ENCODE measurements at places on chromosomes 5 and 9. TPM values are rescaled to one million over a fixed set of nuclear protein-coding genes. Genes with fewer than 3 reads are reported as not detected.

SH3RF2 gene
- 350 TPM for total RNA-seq

FAM200C gene
- total RNA-seq = 4.3 TPM

DNA sequence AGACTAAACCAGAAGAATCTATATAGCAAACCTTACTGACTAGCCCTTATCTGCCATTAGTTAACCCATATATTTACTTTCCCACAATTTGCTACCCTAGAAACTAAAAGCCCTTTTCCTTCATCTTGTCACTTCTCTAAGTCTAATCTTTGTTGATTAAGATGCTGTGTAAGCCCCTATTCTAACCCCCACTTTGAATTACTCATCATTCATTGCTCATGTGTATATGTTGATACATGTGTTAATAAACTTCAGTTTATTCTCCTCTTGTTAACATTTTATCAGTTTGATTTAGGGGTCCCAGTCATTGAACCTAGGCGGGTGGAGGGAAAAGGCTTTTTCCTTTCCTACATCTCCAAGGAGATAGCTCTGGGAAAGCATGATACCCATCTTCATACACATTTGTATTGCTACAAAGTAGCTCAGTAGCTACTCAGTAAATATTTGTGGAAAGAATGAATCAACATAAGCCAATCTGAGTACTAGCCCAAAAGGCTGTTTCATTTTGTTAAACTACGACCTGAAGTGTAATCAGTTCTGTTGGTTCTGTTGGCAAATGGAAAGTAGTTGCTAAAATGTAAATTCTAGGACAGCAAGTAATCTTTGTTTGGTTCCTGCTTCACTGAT lies 35.1 kb upstream of the NDFIP1 start:
- DNase-seq = no peak

GRCh38 chr5:36438765-36439561 lies 137.3 kb upstream of the RANBP3L start:
- no peak for DNase-seq

DNA sequence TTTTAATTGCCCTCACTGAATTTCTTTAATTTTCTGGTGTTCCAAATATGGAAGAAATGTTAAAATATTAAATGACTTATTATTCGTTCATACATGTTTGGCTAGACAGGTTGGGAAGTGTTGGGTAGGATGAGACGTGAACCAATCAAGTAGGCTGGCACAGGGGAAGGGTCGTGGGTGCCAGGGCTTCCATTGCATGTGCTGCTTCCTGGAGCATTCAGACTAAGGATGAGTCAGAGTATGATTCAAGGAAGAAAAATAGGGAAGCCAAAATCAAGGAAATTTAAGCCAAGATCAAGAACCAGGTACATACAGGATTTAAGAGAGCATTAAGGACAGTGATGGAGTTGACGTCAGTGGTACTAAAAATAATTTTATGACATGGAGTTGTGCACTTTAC lies 2068.0 kb downstream of the MAT2B start:
- DNase-seq = no peak

GTF2H2C gene
- total RNA-seq = 18.0 TPM

DNA sequence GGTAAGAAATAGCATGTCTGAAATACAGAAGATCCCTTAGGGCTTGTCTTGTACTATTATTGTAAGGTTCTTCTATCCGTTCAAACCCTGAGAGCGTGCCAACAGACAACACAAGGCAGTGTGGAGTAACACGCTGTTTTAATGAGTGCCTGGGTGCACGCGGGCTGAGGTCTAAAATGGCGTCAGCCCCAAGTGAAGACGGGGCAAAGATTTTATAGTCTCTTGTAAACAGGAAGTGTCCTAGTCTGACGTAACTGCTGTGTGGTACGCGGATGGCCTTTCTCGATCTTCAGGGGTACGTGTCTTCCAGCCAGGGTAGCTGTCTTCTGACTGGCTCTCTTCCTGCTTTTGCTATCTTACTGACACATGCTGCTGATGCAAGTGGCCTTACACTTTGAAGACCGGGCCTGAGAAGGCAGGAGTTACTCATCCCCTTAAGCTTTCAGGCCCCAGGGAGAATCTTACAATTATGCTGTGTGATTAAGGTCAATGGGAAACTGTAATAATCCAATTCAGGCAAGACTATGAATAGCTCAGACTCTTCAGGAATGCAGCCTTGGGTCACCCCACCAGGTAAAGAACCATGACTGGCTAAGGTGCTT lies 1812.0 kb upstream of the CDH9 start:
- DNase-seq = no peak

GRCh38 chr9:97398999-97399758 lies 12.7 kb upstream of the TDRD7 start:
- peak; percentile 82 for DNase-seq

ESM1 gene
- not detected for total RNA-seq

DNA sequence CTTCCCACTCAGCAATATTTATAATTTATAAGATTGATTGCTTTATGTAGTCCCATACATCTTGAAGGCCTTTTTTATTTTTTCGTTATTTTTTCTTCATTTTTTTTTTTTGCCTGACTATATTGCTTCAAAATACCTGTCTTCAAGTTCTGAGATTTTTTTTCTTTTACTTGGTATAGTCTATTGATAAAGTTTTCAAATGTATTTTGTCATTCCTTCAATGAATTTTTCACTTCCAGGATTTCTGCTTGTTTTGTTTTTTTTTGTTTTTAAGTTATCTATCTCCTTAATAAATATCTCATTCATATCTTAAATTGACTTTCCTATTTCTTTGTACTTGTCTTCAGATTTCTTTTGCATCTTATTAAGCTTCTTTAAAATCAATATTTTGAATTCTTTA lies 905.6 kb upstream of the CDH6 start:
- DNase-seq = no peak

DNA sequence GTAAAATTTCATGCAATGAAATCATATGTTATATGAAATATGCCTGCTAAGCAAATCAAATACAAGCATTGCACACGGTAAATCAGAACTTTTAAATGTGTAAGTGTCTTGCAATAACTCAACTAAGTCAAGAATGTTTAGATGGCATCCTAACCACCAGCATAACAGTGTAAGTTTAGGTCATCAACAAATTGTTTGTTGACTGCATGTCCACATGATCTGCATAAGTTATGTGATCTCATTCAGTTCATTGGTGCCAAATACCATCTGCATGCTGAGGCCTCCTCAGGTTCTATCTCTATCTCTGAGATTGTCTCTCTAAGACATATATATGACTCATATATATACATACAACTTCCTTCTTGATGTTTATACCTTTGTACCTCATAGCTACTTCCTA lies 159.6 kb upstream of the STK32A start:
- DNase-seq = no peak

DNA sequence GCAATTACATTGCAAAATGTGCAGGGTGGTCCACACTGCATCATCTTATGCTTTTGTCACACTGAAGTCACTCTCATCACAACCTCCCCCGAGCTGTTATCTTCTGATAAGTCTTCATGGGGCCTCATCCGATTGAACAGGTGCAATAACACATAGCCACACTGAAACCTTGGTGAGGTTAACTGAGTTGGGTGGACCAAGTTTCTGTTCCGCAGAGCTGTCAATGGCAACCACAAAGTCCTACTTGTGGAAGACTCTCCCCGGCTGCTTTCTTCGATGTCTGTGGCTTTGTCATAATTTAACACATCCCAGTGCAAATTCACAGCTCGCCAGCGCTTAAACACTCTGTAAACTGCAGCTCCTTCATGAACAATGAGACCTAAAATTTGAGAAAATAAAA lies 112.2 kb downstream of the MARCHF11 start:
- DNase-seq = no peak

DNA sequence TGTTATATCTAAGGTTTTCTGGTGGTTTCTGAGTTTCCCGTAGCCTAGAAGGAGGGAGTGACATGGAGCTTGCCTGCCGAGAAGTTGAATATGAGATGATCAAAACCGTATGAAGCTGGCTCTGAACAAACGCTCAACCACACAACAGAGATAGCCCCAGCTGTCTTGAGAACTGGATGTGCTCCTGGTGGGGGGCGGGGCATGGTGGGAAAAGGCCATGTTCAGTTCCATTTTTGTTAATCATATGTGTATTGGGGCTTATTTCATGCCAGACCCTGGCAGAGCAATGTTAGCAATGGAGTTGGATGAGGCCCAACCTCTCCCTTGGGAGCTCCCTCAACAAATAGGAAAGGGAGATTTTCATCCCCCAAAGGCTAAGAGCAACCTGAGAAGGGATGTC lies 4.8 kb downstream of the CCL19 start:
- DNase-seq = peak; percentile 55

DNA sequence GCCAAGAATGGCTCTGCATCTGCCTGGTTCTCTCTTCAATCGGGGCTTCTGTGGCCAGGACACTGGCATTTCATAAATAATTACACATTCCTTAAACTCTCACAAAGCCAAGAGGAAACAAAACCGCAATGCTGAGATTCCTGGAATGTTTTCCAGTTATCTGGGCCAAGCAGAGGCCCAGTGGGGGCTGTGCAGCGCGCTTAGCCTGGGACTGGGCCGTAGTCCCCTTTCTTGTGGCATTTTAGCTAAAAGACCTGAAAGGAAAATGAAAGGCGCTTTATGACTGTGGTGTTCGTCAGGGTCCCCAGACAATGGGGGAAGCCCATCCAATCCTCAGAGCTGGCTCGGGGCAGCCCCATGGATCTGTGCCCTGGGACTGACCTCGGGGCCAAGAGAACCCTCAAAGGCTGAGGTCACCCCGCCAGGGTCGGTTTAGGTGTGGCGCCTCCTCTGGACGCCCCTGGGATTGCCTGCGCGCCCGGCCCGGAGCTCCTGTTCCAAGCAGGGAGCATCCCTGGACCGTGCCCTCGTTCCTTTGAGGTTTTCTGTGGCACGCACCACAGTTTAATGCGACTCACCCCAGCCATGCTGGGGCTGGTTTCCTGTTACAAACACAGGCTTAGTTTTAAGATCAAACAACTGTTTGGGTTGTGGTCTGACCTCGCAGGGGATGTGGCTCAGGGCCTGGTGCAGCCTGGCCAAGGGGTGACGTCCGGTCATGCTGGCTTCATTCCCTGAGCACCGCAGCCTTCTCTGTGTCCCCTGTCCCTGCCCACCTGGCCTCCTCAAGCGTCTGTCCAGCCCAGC lies 51.5 kb upstream of the NKD2 start:
- DNase-seq = peak; percentile 41

DNA sequence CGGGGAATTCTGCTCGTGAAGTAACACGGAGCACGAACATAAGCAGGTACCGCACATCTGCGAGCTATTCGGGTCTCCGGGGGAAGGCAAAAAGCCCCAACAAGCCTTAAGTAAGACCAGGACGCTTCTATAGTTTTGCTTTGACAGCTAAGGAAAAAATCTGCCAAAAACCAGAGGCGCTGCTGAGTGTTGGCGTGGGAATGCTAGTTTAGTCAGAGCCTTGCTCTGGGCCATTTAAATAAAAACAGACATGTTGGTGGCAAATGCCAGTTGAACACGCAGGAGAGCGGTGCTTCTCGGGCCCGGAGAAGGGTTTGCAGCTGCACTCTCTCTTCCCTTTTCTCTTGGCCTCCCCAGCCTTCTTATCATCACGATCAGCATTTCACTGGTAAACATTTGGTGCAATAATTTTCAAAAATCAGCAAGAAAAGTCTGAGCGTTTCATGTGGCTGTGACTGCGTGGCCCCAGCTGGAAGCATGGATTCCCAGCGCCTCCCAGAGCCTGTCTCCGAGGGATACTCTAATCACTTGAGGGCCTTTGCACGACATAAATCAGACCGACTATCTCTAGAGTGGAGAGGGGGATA lies 6.4 kb upstream of the NOTCH1 start:
- DNase-seq = no peak

DNA sequence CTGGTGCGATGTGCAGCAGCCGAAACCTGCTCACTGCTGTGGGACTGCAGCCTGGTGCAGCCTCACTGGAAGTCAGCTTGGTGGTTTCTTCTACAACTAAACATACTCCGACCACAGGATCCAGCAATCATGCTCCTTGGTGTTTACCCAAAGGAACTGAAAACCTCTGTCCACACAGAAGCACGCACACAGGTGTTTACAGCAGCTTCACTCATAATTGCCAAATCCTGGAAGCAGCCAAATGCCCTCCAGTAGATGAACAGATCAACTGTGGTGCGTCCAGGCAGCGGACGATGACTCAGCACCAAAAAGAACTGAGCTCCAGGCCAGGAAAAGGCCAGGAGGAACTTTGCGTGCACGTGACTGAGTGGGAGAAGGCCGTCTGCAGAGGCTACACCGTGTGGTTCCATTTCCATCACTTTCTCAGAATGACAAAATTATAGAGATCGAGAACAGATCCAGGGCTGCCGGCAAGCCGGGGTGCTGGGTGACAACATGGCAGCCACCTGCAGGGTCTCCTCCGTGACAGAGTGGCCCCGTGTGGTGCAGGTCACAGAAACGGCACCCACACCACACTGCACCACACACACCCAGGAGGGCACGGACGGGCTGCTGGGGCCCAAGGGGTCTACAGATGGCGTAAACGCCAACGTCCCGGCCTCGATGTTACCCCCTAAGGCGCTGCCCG lies 23.1 kb upstream of the NSMF start:
- DNase-seq = peak; percentile 50

GRCh38 chr5:91332267-91333045 lies 50.7 kb downstream of the ARRDC3 start:
- DNase-seq = no peak

GRCh38 chr5:13745508-13745907 lies 199.0 kb downstream of the DNAH5 start:
- no peak for DNase-seq

DNA sequence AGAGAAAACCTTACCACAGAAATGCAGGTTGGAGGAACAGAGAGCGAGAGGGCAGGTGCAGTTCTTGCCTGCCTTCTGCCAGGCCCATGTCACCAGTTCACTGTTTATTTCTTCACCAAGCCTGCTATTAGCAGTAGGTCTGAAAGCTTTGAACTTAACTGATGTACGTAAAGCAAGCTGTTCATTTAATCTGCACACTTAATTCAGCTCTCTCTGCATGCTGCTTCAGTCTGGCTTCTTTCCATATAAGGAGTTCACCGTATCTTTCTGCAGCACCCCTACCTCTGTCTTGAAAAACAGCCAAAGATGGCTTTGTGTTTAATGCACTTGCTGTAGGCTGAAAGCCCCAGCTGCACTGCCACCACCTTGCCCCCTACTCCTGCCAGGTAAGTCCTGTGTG lies 205.1 kb downstream of the RAB3C start:
- no peak for DNase-seq

PKD2L2 gene
- total RNA-seq = 0.55 TPM

Data from left ventricle myocardium superior (tissue), 1 donor.